ENCODE measurements at places on chromosomes 16 and 17. TPM values are rescaled to one million over a fixed set of nuclear protein-coding genes. Genes with fewer than 3 reads are reported as not detected.

CNGB1 gene
- 50.7 TPM for total RNA-seq

CTRB2 gene
- total RNA-seq, result not detected

PIK3R5 gene
- total RNA-seq, result 2.9 TPM

NT5M gene
- 3.6 TPM for total RNA-seq

TMEM114 gene
- 5.7 TPM for total RNA-seq

MYL11 gene
- total RNA-seq, result 194 TPM

CCDC154 gene
- total RNA-seq, result 0.49 TPM

CACNG1 gene
- total RNA-seq, result 0.82 TPM

DHX58 gene
- 6.3 TPM for total RNA-seq

C17orf50 gene
- total RNA-seq, result not detected

ETV4 gene
- 1.1 TPM for total RNA-seq

HSD17B2 gene
- total RNA-seq, result 34.0 TPM

ALOX12B gene
- 0.99 TPM for total RNA-seq

PIEZO1 gene
- total RNA-seq, result 61.1 TPM

SLC16A6 gene
- total RNA-seq, result 8.7 TPM

KRTAP1-1 gene
- total RNA-seq, result not detected

ZNF771 gene
- 8.4 TPM for total RNA-seq

SSTR5 gene
- total RNA-seq, result 2.4 TPM

HYDIN gene
- 21.1 TPM for total RNA-seq

HASPIN gene
- total RNA-seq, result 1.8 TPM

KRT13 gene
- 200 TPM for total RNA-seq

ACE gene
- 20.3 TPM for total RNA-seq

LLGL1 gene
- total RNA-seq, result 52.7 TPM

MAPT gene
- 41.3 TPM for total RNA-seq

SLC9A5 gene
- 1.0 TPM for total RNA-seq

CHD3 gene
- total RNA-seq, result 140 TPM

NPIPA5 gene
- not detected for total RNA-seq

PRDM7 gene
- total RNA-seq, result not detected

RNF43 gene
- total RNA-seq, result 4.8 TPM

PPL gene
- total RNA-seq, result 37.7 TPM

VPS35 gene
- total RNA-seq, result 173 TPM

WNT9B gene
- total RNA-seq, result 0.16 TPM

EMP2 gene
- 21.9 TPM for total RNA-seq

PIRT gene
- 1.3 TPM for total RNA-seq

SPAG5 gene
- 17.5 TPM for total RNA-seq

ESRP2 gene
- 4.6 TPM for total RNA-seq

DOC2B gene
- 34.4 TPM for total RNA-seq

PYDC1 gene
- total RNA-seq, result not detected

HP gene
- 0.55 TPM for total RNA-seq

PRKCB gene
- 32.5 TPM for total RNA-seq

SLC13A5 gene
- total RNA-seq, result 3.6 TPM

KIF19 gene
- 18.6 TPM for total RNA-seq

TBC1D3B gene
- total RNA-seq, result 4.7 TPM

CENPX gene
- total RNA-seq, result 20.3 TPM

RPL38 gene
- 214 TPM for total RNA-seq

HBZ gene
- total RNA-seq, result 2.2 TPM

SYNGR2 gene
- 28.3 TPM for total RNA-seq

TNS4 gene
- 1.8 TPM for total RNA-seq

GCGR gene
- total RNA-seq, result 0.27 TPM

FASN gene
- total RNA-seq, result 61.6 TPM
